ENCODE measurements at places on chromosomes 6 and 20.

DNA sequence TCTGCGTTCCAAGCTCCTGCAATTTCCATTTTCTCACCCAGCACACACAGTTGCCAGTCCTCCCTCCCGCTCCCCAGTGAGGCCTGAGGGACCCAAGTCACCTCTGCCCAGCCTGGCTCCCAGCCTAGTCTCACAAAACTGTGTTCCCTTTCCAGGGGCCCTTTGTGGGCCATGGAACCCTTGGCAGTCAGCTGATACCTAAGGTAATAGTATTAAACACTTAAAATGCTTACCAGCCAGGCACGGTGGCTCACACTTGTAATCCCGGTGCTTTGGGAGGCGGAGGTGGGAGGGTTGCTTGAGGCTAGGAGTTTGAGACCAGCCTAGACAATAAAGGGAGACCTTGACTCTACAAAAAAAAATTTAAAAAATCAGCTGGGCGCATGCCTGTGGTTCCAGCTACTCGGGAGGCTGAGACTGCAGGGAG lies 3.2 kb upstream of the RBM38 start:
- DNase-seq: no peak

GRCh38 chr6:33417128-33417902 lies 592 bp downstream of the CUTA start:
- no peak for DNase-seq

DNA sequence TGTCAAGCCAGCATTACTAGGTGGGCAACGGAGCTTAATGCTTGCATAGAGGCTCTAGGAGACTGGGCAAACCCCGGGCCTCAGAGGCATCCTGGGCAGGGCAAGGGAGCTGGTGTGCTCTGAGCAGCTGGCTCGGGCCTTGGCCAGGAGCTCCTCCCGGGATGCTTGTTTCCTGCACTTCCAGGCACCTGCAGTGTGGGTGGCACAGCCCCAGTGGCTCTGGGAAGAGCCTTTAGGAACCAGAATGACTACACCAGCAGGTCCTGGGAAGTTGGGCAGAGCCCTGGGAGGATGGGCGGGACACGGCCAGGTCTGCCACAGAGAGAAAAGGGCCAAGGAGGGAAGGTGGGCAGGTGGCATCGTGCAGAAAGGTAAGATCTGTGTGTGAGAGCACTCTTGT lies 80.4 kb upstream of the CD93 start:
- no peak for DNase-seq

DNA sequence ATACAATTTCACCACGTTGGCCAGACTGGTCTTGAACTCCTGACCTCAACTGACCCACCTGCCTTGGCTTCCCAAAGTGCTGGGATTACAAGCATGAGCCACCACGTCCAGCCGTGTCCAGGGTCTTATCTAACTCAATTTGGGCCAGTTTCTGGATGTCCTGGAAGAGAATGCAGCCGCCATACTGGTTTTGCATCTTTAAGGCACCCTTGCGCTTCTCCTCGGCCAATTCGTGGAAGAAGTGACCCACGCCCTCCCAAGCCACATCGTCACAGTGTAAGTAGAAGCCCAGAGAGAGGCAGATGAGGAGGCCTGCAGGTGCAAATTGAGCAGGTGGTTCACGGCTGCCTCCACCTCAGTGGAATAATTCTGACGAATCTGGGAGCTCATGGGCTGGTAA lies 3.7 kb upstream of the ZNF335 start:
- no peak for DNase-seq

- DNase-seq: no peak
Observed at GRCh38 chr6:159871241-159871640, 19.5 kb upstream of the MAS1 start.

All from NCI-H1436 treated with DMSO at 0.1 percent for 48 hours (cell line).